Osteoblast (primary cell): ENCODE measurements at places on chromosomes 1 and 21.

GRCh38 chr1:186722711-186723309, 42.6 kb upstream of the PTGS2 start:
- no peak for DNase-seq

DNA sequence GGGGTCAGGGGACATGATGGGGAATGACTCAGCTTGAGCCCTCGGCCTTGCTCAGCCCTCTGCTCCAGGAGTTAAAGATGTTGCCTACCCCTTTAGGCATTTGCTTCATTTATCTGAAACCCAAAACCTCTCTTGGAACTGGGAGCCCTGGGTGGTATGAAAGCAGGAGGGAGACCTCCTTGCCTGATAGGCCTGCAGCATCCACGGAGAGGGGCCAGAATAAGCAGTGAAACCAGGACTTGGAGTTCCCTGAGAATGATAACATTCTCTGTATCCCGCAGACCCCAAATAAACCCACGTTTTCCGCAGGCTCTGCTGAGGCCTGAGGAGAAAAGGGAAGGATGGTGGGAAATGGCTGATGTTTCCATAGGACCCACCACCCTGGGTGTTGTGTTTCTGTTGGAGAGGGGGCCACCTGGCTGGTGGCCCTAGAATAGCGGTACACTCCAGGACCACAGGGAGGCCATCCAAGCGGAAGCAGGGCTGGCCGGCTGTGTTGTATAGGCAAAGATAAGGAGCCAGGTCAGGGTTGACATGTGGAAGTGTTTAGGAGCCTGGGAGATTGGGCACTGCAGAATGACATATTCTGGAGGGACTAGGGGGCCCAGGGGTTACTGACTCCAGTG, 77.4 kb downstream of the FOXD2 start:
- DNase-seq: no peak

- no peak for DNase-seq
Observed at GRCh38 chr1:53594391-53595180, 135.4 kb downstream of the DMRTB1 start.

- DNase-seq: no peak
Observed at GRCh38 chr21:41689289-41689583, 77.6 kb downstream of the RIPK4 start.

- no peak for DNase-seq
Observed at GRCh38 chr1:233673261-233673946, 59.5 kb downstream of the KCNK1 start.

- no peak for DNase-seq
Observed at GRCh38 chr21:37341254-37341960, 25.2 kb upstream of the DYRK1A start.

DNA sequence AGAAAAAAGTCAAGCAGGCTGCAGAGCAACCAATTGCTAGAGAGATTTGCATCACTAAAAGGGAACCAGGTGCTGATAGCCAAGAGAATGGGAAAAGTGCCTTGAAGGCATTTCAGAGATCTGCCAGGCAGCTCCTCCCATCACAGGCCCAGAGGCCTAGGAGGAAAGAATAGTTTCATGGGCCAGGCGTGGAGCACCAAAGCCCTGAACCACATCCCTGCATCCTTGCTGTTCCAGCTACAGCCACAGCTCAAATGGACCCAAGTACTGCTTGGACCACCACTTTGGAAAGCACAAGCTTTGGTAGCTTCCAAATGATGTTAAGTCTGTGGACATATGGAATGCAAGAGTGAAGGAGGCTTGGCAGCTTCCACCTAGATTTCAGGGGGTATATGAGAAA, 29.7 kb upstream of the ZSWIM5 start:
- DNase-seq: no peak

DNA sequence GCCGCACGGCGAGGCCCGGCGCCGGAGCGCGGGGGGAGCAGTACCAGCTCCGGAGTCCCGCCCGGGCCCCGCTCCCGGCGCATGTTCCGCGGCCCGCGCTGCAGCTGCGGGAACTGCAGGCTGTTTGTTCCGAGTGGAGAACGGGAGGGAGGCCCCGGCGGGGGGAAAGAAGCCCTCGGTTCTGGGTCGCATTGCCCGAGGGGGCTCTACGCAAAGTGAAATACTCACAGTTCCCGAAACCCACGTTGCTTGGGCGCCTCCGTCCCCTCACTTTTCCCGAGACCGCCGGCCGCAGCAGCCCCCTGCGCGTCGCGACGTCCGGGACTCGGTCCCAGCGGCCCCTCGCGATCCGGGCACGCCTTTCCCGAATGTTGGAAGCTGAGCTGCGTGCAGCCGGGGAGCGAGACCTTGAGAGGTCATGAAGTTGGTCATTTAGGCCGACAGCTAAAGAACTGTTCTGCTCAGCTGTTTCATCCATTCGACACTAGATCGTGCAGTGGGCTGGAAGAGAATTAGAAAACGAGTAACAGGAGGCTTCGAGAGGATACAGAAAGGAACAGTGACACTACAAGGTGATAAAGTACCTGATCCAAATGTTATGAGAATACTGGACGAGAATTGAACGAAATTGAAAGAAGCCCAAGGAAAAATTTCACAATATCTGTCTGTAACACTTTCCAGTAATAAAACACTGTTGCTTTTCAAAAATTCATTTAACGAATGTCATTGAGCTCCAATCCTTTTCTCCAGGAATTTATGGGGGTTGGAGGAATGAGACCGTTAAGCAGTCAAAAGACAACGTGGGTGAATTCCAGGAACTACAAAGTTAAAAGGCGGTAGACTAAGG, 657 bp upstream of the LIN9 start:
- peak; percentile 83 for DNase-seq

- DNase-seq: no peak
Observed at GRCh38 chr1:21045351-21045750, 131.3 kb downstream of the EIF4G3 start.

DNA sequence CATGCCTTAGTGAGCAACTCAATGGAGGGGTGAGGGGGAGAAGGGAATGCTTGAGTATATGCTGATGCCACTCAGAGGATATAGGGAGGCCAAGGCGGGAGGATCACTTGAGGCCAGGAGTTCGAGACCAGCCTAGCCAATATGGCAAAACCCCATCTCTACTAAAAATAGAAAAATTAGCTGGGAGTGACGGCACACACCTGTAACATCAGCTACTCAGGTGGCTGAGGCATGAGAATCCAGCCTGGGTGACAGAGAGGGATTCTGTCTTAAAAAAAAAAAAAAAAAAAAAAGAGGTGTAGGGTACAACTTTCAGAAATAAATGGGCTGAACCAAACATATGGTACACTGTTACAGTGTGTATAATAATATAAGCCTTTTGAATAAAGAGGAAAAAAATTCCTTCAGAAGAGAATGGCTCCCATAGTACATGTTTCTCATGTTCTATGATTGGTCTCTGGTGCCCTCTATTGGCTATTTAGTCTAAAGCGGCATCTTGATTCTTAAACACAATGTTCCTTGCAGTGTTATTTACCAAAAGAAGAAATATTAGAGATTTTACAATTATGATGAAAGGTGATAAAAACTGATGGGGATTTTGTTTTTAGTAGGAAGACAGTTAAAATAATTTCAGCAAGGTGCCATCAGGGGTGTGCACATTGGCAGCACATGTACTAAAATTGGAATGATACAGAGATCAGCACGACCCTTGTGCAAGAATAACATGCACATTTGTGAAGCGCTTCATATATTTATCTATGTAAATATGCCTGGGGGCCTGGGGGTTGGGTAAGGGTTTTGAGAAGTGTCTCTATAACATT, 109.8 kb downstream of the PATJ start:
- DNase-seq: no peak

GRCh38 chr1:172756024-172756423, 97.1 kb downstream of the FASLG start:
- DNase-seq: no peak

- DNase-seq: peak; percentile 98
Observed at GRCh38 chr1:214551436-214552173, at the start of gene PTPN14. PTPN14 (minus strand) TSS chr1:214551602; CDS start chr1:214464803, 86,799 bp downstream.

DNA sequence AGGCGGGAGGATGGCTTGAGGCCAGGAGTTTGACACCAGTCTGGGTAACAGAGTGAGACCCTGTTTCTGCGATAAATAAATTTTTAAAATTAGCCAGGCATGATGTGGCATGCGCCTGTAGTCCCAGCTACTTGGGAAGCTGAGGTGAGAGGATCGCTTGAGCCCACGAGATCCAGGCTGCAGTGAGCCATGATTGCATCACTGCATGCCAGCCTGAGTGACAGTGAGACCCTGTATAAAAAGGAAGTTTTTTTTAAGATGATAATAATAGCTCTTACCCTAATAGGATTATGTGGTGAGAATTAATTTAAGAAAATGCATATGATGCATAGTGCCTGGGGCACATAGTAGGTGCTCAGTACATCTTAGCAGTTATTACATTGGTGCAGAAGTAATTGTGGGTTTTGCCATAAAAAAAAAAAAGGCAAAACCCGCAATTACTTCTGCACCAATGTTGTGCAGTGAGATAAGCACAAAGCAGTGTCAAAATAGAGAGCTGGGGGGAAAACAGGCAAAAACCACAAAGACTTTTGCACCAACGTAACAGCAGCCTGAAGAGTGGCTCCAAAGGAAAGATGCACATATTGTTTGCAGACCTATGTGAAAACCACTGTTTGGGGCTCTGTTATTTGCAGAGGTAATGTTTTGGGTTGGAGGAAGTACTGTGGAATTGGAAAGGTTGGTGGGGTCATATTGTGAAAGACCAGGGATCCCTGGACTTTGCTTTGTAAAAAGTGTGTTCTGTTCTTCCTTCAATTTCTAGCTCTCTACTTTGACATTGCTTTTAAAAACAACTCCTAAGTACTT, 72.4 kb downstream of the PLXNA2 start:
- DNase-seq: no peak

DNA sequence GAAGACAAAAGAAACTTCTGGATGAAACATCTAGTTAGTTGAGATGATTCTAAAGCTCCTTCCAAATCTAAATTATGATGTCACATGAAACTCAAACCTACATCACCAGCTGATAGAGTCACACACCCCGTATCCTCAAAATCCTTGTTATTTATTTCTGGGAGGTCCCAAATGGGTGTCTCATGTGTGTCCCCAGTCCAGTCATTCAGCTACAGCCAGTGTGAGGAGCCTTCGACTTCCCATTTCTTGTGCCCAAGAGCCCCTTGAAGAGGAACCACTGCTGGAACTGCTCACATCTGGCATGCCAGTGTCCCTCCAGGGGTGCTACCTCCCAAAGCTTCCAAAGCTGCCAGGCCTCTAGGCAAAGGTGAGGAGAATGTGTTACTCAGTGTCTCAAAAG, 32.5 kb upstream of the KCNA3 start:
- DNase-seq: no peak

- no peak for DNase-seq
Observed at GRCh38 chr21:26972192-26972591, 5.3 kb upstream of the ADAMTS5 start.

DNA sequence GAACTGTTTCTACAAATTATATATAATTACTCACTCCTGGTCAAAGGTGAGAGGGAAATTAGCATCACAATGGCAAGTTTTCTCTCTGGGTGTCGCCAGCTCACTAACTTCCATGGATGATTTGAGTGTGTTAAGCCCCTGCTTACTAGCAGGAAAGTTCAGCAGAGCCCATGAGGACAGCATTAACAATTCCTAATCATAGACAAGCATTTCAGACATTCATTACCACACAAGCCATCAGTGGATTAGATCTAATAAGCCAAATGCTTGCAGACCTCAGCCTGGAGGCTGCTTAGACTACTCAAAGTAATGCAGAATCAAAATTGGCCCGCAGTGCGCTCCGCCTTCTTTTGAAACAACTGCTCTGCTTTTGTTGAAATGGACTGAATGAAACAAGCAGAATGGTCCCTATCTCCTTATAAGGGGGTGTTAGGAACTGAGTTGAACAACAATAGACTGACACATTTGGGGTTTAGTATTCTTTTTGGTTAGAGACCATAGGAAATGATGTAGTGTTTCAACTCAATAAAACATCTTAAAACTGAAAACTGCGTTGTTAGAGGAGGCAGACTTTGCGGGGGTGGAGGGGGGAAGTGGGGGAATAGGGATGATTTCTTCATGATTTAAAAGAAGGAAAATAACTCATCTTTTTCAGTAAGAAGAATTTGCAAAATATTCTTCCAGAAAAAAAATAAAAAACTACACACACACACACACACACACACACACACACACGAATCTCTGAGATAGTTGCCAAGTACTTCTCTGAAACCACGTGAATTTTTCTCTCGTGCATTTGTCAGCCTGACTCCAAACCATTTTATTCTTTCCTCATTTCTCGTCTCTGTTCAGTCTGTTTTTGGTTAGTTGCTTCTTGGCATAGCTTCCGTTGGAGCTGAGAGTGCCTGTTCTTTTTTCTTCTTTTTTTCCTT, 54.6 kb downstream of the GORAB start:
- peak; percentile 18 for DNase-seq

DNA sequence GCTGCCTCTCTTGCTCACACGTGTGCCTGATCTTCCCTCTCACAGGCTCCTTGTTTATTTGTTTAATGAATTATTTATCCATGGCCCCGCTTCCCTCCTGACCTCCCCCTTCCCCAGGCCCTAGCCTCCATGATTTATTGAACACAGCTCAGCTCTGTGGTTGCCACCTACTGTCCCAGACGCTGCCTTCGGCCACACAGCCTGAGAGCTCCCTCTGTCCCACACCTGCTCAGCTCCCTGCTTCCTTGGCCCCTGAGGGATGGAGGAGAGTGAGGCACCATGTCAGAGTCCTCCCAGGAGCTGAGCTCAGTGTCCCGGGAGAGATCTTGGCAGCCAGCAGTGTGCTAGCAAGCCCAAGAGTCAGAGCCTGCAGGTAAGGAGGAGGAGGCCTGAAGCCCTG, 3.1 kb upstream of the EFNA3 start:
- peak; percentile 58 for DNase-seq

DNA sequence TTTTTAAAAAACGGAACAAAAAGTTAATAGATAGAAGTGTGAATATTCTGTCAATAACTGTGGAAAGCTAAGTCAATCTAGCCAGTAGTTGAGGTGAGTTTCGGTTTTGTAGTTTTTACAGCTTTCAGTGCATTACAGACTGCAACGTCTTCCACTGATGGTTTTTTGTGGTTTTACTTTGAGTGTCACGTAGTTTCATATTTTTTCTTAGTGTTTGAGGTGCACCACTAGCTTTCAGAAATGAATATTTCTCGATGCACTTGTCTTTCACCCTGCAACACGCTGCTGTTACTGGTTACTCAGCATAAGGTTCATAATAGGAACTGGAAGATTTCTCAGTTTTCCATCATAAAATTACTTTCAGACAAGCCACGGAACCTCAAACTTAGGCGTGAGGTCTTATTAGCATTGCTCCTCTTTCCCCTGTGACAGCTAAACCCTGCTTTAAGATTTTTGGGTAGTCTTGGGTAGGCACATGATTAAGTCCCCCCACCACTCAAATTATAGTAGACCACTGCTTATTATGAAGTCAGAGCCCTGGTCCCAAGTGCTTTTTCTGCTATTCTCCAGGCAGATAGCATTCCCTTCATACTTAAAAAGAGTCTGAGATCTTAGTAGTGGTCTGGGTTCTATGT, 1412.7 kb downstream of the KCNT2 start:
- no peak for DNase-seq

DNA sequence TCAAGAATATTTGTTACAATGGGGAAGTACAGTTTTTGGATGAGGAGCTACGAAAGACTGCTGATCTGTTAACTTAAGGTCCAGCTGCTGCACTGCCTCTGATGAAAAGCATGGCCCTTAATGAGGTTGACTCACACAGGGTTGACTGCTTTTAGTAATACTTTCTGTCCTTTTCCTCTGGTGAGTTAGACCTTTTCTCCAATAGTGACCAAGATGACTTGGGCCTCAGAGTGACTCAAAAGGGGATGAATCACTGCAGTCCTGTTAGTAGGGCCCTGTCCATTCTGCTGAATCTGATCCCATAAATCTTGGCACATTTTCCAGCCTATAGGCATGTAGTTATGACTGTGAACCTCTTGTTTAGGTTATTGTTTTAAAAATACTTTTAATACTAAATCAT, 2.7 kb downstream of the DISP1 start:
- peak; percentile 97 for DNase-seq

- DNase-seq: no peak
Observed at GRCh38 chr1:216064643-216065042, 358.6 kb downstream of the USH2A start.
